ENCODE measurements at places on chromosomes 13 and 19.

DNA sequence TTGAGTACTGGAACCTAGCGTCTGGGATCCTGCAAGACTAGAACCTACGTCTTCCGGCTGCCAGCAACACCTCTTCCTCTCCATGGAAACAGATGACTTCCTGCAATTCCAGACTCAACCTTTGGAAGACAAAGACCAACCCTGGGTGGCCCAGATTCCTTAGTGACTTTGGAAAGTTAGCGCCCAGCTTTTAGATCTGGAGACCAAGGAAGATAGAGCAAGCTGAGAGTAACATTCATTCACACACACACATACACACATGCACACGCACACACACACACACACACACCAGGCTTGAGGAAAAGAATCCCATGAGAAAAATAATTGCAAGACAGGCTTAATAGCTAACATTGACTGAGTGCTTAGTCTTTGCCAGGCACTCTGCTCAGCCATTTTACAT, 788.9 kb downstream of the UQCRFS1 start:
- no peak for DNase-seq

DNA sequence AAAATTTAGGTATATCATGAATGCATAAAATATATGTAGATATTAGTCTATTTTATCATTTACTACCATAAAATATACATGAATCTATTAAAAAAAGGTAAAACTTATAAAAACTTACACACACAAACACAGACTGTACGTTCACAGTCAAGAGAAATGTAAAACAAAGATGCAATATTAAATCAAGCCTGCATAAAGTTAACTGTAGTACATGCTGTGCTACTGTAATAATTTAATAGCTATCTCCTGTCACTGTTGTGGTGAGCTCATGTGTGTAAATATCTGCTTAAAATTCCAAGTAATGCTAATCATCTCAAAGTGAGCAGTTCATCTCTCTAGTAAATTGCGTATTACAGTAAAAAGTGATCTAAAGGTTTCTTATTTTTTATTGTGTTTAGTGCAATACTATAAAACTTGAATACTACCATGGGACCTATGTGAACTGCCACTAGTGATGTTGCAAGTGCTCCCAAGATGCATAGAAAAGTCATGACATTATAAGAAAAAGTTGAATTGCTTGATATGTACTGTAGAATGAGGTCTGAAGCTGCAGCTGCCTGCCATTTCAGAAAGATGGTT, 762 bp upstream of the ZNF233 start:
- no peak for DNase-seq

DNA sequence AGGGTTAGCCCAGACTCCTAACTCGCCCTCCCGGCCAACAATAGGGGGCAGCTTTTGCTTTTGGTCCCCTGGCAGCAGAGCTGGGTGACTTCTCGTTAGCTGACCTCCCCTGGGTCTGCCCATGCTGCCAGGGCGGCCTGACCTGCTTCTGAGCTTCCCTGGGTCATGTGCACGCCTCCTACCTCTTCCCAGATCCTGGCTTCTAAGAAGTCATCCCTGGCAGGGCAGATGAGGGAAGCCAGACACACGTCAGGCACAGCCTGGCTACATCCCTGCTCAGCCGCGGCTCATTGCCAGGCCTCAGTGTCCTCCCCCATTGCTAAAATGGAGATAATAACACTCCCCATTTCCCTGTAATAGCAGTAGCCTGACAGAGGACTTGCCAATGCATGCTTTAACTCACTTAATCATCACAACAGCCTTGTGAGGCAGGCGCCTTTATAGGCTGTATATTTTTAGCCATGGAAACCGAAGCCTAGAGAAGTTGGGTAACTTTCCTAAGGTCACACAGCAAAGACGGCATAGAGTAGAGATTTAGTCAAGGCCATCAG, 2.1 kb downstream of the KCNK6 start:
- no peak for DNase-seq

- no peak for DNase-seq
These were observed 32.6 kb upstream of the MTIF3 start for GRCh38 chr13:27482983-27483382.

DNA sequence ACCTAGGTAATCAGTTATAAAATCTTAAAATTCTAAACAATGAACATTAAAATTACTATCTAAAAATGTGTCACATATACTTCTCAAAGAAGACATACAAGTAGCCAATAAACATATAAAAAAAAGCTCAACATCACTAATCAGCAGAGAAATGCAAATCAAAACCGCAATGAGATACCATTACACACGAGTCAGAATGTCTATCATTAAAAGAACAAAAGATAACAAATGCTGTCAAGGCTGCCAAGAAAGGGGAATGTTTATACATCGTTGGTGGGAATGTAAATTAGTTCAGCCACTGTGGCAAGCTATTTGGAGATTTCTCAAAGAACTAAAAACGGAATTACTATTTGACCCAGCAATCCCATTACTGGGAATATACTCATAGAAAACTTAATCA, 310.3 kb upstream of the EDNRB start:
- DNase-seq, result no peak

DNA sequence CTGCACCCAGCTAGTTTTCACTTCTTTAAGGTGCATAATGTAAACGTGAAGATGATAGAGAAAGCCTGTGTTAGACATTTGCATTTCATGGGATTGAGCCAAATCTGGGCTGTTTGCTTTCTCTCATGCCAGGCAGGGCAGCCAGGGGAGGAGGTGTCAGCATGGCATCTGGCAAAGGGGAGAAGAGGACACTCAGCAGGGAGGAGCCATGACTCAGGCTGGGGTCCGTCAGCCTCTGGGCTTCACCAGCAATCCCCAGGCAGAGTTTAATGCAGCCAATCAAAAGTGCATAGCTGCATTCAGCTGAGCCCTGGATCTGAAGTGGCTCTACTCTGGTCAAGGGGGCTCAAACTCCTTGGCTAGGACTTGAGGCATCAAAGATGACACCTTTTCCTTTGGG, 23.5 kb downstream of the EBPL start:
- DNase-seq, result no peak
